T-cell (primary cell): ENCODE measurements at places on chromosomes 1 and 21.

DNA sequence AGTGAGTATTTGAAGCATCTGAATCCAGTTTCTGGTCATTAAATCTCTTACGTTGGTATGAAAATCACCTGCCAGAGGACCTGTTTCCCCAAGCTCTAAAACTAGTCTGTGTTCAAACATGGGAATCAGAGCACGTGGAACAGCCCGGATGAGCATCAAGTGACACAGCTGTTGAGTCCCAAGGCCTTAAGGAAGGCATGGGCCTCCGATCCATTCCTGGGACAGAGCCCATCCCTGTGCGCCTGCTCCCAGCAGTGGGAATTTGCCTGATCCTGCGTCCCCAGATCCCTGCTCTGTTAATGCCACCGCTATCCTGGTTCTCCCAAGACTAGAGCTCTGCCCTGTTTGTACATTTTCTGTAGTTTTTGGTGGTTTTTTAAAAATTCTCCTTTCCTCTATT is 68.4 kb upstream of the FBXO28 start:
- DNase-seq = no peak

GRCh38 chr1:31855038-31855845 is 39.4 kb upstream of the SPOCD1 start:
- DNase-seq = no peak

- no peak for DNase-seq
Observed at GRCh38 chr1:199353906-199354305, 673.6 kb upstream of the NR5A2 start.

DNA sequence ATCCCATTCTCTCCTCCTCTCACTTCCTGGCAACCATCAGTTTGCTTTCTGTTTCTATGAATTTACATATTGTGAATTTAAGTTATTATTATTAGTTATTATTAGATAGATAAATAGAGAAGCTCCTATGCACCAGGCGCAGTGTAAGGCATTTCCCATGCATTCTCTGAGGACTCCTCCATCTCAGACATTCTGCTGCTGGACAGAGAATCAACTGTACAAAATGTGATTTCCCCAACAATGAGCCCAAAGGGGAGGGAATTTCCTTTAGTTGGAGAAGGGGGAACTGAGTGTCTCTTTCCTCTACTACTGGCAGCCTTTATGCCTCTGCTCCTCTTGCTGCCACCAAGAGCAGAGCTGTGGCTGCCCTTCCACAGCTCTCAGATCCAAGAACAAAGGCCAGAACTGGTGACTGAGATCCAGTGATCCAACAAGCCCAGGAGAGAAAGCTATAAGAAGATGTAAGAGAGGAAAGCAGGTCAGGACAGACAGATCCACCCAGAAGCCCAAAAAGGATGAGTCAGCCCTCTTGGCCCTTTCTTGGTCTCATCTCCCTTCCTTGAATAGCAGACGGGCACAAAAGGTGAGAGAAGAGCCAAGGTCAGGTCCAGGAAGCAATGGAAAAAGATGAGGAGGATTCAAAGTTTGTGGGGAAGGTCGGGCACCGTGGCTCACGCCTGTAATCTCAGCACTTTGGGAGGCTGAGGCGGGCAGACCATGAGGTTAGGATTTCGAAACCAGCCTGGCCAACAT is 3.5 kb upstream of the IVL start:
- no peak for DNase-seq

DNA sequence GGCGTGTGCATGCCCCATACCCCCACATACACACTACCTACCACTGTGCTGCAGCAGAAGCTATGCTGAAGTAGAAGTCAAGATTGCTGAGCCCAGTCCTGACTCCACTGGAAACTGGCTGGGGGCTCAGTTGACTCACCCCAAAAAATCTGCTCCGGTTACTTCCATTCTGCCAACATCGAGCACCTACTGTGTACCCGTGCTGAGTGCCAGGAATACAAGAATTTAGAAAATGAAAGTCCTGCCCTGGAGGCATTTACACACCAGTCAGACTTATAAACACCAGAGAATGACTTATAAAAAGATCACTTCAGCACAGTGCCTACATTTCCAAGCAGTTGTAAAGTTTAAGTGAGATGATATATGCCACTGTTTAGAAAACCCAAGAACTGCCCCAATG is 99.1 kb downstream of the NMNAT2 start:
- DNase-seq = no peak

GRCh38 chr1:154222518-154222917 is 1.8 kb downstream of the UBAP2L start:
- no peak for DNase-seq

GRCh38 chr1:8202182-8202905 is 115.6 kb upstream of the SLC45A1 start:
- no peak for DNase-seq

GRCh38 chr1:37425221-37425620 is 49.2 kb upstream of the ZC3H12A start:
- DNase-seq = no peak
